ENCODE measurements at places on chromosomes 7 and 10. TPM values are rescaled to one million over a fixed set of nuclear protein-coding genes. Genes with fewer than 3 reads are reported as not detected.

The SPDYE1 gene
- total RNA-seq: not detected

- no peak for DNase-seq
- no peaks in the 10 kb centered on the region for H3K36me3 ChIP-seq
- no peaks in the 10 kb centered on the region for H3K27me3 ChIP-seq
- H3K4me1 ChIP-seq: no peaks in the 10 kb centered on the region
- H3K4me3 ChIP-seq: peak overlapping the region; percentile 62
- peak overlapping the region; percentile 17 for H3K27ac ChIP-seq
Measured at GRCh38 chr10:24209946-24210491, 1.1 kb downstream of the KIAA1217 start.

DNA sequence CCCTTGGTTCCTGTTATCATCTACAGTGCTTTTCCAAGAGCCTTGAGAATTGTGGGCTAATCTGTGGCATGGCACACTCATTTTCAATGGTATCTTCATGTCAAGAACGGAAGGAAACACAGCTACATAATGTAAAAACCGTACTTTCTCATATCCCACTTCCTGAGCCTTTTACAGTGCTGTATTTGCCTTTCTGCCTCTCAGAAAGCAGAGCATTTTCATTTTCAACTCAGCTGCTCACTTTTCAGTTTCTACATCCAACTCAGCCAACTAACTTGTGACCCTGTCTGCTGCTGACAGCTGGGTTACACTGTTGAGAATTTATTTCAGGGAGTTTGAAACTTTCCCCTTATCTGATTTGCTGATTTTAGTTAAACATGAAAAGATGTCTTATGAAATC, 875.8 kb upstream of the KCND2 start:
- H3K27me3 ChIP-seq: no peaks in the 10 kb centered on the region
- H3K4me1 ChIP-seq: no peaks in the 10 kb centered on the region
- no peaks in the 10 kb centered on the region for H3K36me3 ChIP-seq
- H3K27ac ChIP-seq: no peak overlapping the region

DNA sequence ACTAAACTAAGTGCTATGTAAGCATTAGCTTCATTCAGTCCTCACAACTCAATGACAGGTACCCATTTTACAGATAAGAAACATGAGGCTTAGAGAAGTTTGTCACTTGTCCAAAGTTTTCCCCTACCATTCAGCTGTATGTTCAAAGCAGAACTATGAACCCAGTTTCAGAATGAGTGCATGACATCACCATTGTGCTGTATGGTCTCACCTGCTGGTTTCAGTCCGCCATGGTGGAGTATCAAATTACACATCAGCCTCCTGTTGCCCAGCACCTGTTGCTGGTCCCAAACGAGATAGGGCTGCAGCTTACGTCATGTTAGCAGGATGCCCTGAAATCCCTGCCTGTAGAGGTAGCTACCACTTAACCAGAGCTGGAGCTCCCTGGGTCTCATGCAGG, 95.0 kb downstream of the DYNC1I1 start:
- no peaks in the 10 kb centered on the region for H3K36me3 ChIP-seq
- no peak overlapping the region for H3K27ac ChIP-seq
- H3K27me3 ChIP-seq: no peaks in the 10 kb centered on the region
- DNase-seq: no peak
- no peak overlapping the region for H3K4me3 ChIP-seq

DNA sequence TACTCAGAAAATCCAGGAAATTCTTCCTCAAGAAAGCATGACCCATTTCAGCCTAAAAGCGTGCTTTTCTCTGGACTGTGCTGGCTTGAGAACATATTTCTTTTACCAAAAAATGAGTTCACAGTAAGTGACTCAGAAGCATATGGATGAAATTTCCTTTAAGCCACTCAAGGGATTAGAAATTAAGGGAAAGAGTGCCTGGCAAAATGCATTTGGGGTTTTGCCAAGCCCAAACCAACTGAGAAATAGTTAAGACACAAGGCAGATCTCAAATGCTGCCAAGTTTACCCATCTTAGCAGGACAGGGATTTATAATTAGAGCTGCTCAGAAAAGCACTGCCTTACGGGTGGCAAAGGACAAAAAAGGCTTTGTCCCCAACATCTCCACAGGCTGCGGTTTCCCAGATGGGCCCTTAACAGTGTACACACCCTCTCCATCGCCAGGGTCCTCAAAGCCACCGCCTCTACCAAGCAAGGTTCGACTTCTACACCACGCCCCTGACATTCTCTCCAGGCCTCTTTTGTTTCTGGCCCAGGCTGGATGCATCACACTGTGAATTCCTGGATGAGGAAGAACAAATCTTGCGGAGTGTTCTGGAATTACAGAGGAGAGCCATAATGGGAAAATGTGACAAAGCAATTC, 30.1 kb upstream of the CDHR3 start:
- no peak for DNase-seq
- no peak overlapping the region for H3K4me3 ChIP-seq
- no peaks in the 10 kb centered on the region for H3K36me3 ChIP-seq
- H3K27me3 ChIP-seq: no peaks in the 10 kb centered on the region

The TDRD1 gene
- not detected for total RNA-seq

The ACSM6 gene
- not detected for total RNA-seq

GRCh38 chr10:7007600-7008190, 403.1 kb downstream of the SFMBT2 start:
- no peak for DNase-seq
- H3K4me3 ChIP-seq: no peak overlapping the region
- H3K4me1 ChIP-seq: no peaks in the 10 kb centered on the region
- no peaks in the 10 kb centered on the region for H3K36me3 ChIP-seq

The NUTM2E gene
- not detected for total RNA-seq

GRCh38 chr7:149334930-149335329, 72.9 kb downstream of the ZNF783 start:
- H3K27me3 ChIP-seq: no peaks in the 10 kb centered on the region
- no peak overlapping the region for H3K27ac ChIP-seq
- no peak overlapping the region for H3K4me3 ChIP-seq
- no peak for DNase-seq

DNA sequence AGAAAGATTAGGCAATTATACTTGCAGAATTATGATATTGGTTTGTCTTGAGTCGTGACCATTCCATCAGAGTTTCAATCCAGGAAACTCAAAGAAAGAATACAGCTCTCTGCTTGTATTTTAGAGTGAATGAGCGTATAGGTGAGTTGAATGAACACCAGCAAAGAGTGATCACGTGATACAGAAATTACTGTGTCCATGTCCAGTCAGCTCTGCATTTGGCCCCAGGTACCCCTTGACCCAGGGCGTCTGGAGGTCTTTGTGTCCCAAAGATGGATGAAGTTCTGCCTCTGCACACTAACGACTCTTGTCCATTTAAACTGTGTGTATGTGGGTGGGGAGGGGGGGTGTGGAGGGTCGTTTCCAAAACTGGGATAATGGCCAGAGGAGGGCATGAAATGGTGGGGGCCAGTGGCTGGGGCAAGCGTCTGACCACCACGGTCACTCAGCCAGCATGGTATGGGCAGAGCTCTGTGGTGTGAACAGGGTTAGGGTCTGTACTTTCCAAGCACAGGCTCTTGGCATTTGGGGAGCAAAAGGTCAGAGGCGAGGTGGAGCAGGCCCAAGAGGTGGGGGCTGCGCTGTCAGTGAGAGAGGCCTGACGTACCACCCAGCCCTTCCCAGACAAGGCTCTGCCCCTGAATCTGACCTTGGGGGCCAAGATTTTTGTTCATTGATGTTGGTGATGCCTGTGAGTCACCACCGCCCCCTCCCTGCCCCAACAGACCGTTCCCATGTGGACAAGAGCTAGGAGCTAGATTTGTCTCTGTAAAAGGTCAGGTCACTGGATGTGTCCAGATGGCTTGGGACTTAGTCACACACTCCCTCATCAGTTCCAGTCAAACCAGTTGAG, 1.4 kb downstream of the PTPRE start:
- H3K27ac ChIP-seq: peak overlapping the region; percentile 85
- H3K36me3 ChIP-seq: no peaks in the 10 kb centered on the region
- H3K4me1 ChIP-seq: peaks cover 12% of the 10 kb centered on the region
- no peaks in the 10 kb centered on the region for H3K27me3 ChIP-seq
- no peak for DNase-seq

The PAPSS2 gene
- 149 TPM for total RNA-seq

GRCh38 chr7:67484244-67484751, 487.7 kb downstream of the TYW1 start:
- H3K27me3 ChIP-seq: no peaks in the 10 kb centered on the region
- H3K27ac ChIP-seq: no peak overlapping the region
- no peak overlapping the region for H3K4me3 ChIP-seq
- H3K36me3 ChIP-seq: no peaks in the 10 kb centered on the region
- DNase-seq: no peak

DNA sequence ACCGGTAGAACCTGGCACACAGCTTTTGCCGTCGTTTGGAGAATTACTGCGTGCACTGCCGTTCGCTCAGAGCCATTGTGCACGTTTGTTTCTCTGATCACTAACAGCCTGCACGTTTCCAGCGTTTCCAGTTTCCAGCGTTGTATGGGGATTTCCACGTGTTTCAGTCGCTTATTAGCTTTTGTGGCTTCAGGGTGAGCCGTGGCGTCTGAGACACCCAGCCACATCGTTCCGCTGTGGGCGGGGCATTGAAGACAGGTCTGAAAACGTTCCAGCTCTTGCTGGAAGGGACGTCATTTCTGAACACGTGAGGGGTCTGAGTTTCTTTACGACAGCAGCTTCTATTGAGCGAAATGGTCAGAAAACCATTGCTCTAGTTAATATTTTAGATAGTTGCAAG, 164.8 kb downstream of the DNAJB6 start:
- no peaks in the 10 kb centered on the region for H3K36me3 ChIP-seq
- DNase-seq: peak; percentile 39
- H3K4me1 ChIP-seq: no peaks in the 10 kb centered on the region
- H3K27me3 ChIP-seq: no peaks in the 10 kb centered on the region

DNA sequence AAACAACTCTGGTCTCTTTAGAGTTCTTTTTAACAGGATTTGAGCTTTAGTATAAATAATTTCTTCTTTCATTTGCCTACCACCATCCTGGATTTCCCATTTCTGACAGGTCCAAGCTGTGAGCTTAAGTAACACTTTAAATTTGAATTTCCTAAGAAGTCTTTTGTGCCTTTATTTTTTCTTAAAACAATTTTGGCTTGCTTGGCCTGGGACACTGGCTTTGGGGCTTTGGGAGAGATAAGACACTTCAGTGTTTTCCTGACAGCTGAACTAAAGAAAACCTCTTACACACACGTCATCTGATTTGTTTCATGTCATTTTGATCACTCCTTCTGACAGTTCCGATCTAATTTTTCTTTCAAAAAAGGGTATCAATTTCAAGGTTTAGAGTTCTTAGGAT, 121.3 kb upstream of the BMPER start:
- H3K27ac ChIP-seq: no peak overlapping the region
- no peaks in the 10 kb centered on the region for H3K36me3 ChIP-seq
- no peaks in the 10 kb centered on the region for H3K27me3 ChIP-seq
- H3K4me1 ChIP-seq: no peaks in the 10 kb centered on the region

- H3K4me1 ChIP-seq: no peaks in the 10 kb centered on the region
- no peak for DNase-seq
- no peak overlapping the region for H3K27ac ChIP-seq
- H3K4me3 ChIP-seq: no peak overlapping the region
Measured at GRCh38 chr7:77348371-77348813, 67.8 kb downstream of the GSAP start.

The SPDYE6 gene
- not detected for total RNA-seq

- no peak overlapping the region for H3K4me3 ChIP-seq
- H3K4me1 ChIP-seq: no peaks in the 10 kb centered on the region
- no peak overlapping the region for H3K27ac ChIP-seq
- H3K36me3 ChIP-seq: no peaks in the 10 kb centered on the region
Measured at GRCh38 chr10:73073627-73074026, 23.0 kb downstream of the P4HA1 start.

GRCh38 chr7:100342765-100343164, 15.2 kb upstream of the PILRB start:
- peaks cover 41% of the 10 kb centered on the region for H3K36me3 ChIP-seq
- no peak for DNase-seq
- no peaks in the 10 kb centered on the region for H3K27me3 ChIP-seq
- H3K4me3 ChIP-seq: no peak overlapping the region
- H3K27ac ChIP-seq: no peak overlapping the region

Data from Peyer's patch (tissue), 4 donors.